ENCODE measurements at places on chromosomes 5 and 9.

GRCh38 chr5:1541702-1542400 lies 18.1 kb upstream of the LPCAT1 start:
- no peak for DNase-seq

DNA sequence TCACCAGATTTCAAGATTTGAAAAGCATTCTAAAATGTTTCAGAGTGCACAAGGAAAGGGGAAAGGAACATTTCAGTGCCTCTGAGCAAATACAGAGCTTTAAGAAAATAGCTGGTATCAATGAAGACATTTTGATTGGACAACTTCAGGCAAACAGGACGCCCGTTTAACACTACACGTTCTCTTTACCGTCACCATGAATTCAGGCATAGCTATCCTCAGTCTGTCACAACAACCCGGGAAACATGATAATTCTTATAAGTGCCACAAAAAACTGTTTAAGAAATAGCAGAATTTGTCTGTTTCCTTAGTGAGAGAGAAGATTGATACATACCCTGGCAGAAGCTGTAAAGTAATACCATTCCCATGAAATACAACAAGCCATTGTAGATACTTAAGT lies 392.4 kb upstream of the PDE4D start:
- DNase-seq = no peak

GRCh38 chr5:103785569-103785968 lies 223.0 kb upstream of the NUDT12 start:
- DNase-seq = no peak

GRCh38 chr9:129318121-129319075 lies 140.3 kb upstream of the IER5L start:
- DNase-seq = no peak
